ENCODE measurements at places on chromosomes 1 and 21.

GRCh38 chr1:94616506-94616905 lies 74.9 kb upstream of the F3 start:
- no peak for DNase-seq

- no peak for DNase-seq
Observed at GRCh38 chr21:42003051-42003461, 7.1 kb downstream of the ZBTB21 start.

DNA sequence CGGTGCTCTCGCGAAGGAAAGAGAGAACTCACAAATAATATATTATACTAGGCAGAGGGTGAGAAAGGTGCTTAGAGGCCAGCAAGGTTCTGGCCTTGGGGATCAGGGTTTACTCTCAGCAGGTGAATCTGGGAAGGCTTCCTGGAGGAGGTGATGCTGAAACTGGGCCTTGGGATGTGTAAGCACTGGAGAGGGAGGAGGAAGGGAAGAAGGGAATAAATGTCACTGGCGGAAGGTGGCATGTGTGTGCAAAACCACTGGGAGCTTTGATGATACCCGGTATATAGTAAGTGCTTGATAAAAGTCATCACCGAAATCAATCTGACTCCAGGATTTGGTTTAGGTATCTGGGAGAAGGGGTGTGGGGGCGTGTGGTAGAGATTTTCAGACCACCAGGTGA lies 24.4 kb downstream of the SPSB1 start:
- no peak for DNase-seq

GRCh38 chr1:59707178-59707791 lies 107.5 kb upstream of the HOOK1 start:
- DNase-seq, result no peak

GRCh38 chr1:17874231-17874630 lies 119.1 kb downstream of the ACTL8 start:
- DNase-seq, result no peak

GRCh38 chr1:34425785-34426184 lies 249.1 kb downstream of the C1orf94 start:
- no peak for DNase-seq

DNA sequence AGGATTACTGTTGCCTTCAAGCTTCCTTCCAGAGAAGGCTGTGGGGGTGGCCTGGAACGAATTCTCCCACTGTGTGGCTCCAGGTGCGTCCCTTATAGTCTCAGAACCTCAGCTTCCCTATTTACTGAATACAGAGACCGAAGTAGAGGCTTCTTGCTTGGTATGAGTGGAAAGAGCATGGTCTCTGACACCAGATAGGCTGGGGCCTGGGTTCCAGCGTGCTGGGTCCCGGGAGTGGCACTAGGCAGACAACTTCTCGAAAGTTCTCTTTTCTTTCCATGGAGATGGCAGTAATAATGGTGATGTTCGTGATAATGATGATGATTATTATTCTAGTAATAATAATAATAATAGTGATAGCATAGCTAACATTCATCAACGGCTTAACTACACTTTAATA lies 161.7 kb downstream of the PTPRU start:
- DNase-seq, result no peak

- DNase-seq, result no peak
Observed at GRCh38 chr1:8598783-8599182, 218.7 kb downstream of the RERE start.

GRCh38 chr1:82700476-82700875 lies 899.7 kb downstream of the ADGRL2 start:
- no peak for DNase-seq

DNA sequence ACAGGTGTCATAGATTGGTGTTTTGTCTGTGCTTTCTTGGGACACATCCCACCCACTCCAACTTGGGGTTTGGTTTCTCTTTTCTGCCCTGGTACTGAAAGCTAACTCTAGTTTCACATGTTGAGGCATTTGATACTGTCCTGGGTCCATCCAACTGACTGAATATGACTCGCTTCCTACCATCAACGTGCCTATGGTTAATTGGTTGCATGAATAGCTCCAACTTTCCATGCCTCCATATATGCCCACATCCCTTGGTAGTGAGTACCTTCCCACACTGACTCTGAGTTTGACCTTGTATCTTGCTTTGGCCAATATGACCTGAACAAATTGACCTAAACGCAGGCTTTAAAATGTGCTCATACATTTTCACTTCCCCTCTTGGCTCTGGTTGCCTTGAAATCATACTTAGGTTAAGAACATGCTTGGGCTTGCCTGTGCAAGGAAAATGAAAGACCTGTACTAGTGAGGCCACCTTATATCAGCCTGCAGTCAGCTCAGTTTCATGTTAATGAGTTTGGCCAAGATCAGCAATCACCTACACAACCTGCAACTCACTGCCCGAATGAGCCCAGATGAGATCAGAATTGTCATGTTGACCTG lies 81.0 kb upstream of the KCNK2 start:
- no peak for DNase-seq

- DNase-seq, result no peak
Observed at GRCh38 chr1:42214447-42214871, 49.9 kb upstream of the GUCA2A start.

DNA sequence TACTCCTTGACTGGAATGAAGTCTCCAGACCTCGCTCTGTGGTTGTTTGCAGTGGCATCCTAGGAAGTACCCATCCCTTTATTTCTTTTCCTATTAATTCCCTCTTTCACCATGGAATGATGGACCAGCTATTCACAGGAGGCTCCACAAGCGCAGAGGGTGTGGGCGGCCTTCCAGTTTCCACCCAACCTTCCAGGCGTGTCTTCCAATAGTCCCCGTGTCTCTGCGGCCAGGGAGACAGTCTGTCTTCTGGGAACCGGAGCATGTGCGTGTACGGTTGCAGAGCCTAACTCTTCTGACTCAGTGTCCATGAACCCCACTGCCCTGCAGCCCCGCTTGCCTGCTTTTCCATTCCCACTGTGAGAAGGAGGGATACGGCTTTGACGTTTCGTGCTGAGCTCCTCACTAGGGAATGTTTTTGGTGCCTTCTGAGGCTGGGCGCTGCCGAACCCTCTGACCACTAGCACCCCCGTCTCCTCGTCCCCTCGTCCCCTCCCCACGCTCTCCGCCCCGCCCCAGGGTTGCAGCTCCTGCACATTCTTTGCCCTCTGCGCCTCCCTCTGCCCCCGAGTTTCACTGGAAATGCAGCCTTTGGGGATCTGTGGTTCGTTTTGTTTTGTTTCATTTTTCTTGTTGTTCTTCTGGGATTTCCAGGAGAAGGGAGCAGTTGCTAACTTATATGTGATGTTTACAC lies 26.3 kb upstream of the FAM3B start:
- no peak for DNase-seq

DNA sequence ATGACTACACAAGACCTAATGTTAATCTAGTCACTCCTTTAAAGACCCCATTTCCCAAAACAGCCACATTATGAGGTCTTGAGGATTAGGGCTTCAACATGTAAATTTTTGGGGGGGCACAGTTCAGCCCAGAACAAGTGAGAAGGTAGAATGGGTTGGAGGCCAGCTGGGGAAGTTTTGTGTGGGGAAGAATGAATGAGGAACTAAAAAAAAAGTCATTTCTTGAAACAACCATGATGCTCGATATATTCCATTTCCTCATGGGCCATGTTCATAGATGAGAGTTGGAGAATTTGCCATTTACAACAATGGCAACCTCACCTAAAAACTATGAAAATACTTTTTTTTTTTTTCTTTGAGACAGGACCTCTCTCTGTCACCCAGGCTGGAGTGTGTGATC lies 14.5 kb downstream of the NLRP3 start:
- DNase-seq, result no peak

- DNase-seq, result no peak
Observed at GRCh38 chr1:11383553-11384169, 95.3 kb upstream of the DISP3 start.

DNA sequence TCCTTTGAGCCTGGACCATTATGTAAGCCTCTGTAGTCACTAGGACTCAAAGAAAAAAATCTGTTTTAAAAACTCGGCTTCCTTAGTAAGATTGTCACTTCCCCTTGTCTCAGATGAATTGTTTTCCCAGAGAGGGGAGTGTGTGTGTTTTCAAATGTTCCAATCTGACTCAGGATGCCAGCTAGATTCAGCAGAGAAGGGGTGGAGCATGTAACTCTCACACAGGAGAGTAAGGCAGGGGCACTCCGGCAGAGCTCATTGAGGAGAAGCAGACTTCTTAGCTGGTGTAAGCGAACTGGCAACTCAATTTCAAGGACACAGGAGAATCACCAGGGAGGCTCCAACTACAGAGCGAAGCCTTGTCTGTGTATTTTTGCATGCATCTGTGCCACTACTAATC lies 623.2 kb downstream of the LMO4 start:
- no peak for DNase-seq

DNA sequence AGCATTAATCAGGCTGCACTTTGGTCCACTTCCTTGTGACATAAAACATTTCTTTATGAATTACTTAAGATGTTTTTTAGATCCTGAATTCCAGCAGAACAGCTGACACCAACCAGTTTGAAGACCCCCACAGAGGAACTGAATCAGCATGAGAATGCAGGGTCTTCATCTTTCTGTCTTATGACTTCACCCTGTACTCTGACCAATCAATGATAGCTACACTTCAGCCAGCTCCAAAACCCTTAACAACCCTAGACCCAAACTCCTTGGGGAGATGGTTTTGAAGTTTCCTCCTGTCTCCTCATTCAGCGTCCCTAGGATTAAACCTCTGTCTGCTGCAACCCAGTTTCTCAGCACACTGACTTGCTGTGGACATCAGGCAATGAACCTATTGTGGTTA lies 175.0 kb downstream of the CTH start:
- DNase-seq, result no peak

DNA sequence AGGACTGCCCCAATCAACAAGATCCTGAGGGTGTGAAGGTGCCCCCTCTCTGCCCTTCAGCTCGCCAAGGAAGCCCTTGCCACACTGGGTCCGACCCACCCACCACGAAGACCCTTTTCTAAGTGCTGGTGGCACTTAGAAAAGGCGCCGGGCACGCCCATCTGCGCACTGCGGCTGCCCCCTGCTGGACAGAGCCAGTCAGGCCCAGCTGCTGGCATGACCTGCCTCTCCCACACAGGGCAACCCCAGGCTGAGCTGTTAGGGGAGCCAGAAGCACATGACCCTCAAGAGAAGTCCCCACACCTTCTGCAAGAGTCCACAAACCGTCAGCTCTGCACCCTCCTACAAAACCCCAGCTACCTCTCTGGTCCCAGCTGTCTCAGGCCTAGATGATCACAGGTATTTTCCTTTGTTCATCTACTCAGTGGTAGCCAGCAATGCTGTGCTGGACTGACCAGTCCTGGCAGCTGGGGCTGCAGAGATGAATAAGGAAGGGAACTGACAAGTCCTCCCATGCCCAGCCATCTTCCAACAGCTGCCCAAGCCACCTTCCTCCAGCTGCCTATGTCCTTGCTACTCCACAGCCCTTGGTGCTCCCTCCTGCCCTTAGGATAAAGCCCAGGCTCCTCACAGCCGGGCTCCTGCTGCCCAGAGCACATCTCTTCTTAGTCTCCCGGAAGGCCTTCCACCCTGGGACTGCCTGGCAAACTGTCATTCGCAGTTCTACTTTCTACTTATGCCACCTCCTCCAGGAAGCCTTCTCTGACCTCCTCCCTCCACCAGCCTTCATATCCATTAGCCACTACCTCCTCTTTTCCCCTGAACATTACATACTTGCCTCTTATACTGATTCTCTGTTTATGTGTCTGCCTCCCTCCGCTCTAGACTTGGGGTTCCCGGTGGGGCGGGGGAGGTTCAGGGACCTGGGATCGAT lies 39.8 kb upstream of the ZC3H12A start:
- peak; percentile 60 for DNase-seq

DNA sequence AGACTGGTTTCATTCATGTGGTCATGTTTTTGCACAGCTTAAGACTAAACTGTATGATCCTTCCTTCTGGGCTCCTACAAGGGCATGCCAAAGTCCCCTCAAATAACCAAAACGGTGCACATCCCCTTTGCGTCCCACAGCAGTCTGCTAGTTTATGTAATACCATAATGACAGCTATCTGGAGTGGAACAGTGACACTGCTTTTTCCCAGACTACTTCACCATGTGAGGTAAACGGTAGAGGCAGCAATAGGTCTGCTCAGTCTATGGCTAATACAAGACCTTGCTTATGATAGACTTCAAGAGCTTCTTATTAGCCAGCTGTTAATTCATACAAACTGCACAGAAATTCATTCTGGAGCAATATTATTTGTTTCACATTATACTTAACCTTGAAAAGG lies 395.5 kb downstream of the SMYD3 start:
- no peak for DNase-seq

- no peak for DNase-seq
Observed at GRCh38 chr1:117512728-117513321, 93.0 kb upstream of the TENT5C start.

GRCh38 chr1:64575881-64576676 lies 106.2 kb downstream of the CACHD1 start:
- DNase-seq, result no peak

GRCh38 chr1:151479462-151479861 lies 20.2 kb upstream of the POGZ start:
- DNase-seq, result no peak

GRCh38 chr1:225524570-225524969 lies 96.7 kb upstream of the LBR start:
- no peak for DNase-seq

- DNase-seq, result no peak
Observed at GRCh38 chr1:245876586-245876985, 630.5 kb downstream of the SMYD3 start.

GRCh38 chr1:64472040-64472376 lies 2.1 kb downstream of the CACHD1 start:
- DNase-seq, result no peak

GRCh38 chr1:237098541-237098940 lies 56.6 kb downstream of the RYR2 start:
- no peak for DNase-seq

DNA sequence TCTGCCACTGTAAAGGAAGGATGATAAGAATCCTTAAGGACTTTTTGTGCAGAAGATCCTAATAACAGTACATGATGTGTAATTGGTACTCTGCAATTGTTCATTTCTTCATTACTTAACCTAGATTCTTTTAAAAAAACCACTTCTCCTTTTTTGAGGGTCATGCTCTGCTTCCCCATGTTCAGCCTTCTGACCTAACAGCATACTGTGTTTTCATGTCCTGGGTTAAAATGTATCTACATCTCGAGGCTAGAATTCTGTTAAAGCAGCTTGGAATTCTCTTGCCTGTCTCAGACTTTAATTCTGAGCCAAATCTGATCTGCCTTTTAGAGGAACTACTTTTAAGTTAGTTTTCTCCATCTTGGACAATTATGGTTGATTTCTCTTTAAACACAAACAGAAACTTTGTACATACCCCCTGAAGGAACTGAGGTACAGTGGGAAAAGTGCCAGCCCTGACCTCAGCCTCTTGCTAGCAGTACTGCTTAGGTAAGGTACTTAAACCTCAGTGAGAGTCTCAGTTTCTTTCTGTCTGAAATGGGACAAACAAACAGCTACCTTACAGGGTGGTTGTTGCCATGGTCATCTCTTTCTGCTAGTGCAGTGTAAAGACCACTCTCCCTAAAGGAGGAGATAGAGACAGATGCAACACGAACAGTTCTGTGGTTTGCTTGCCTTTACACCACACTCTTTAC lies 103.2 kb upstream of the DYNLT5 start:
- DNase-seq, result no peak

GRCh38 chr1:87781554-87781953 lies 452.9 kb downstream of the LMO4 start:
- no peak for DNase-seq

Data from activated CD4-positive, alpha-beta T cell treated with anti-CD3 and anti-CD28 coated beads for 24 hours (primary cell).